ENCODE measurements at places on chromosomes 6 and 20.

DNA sequence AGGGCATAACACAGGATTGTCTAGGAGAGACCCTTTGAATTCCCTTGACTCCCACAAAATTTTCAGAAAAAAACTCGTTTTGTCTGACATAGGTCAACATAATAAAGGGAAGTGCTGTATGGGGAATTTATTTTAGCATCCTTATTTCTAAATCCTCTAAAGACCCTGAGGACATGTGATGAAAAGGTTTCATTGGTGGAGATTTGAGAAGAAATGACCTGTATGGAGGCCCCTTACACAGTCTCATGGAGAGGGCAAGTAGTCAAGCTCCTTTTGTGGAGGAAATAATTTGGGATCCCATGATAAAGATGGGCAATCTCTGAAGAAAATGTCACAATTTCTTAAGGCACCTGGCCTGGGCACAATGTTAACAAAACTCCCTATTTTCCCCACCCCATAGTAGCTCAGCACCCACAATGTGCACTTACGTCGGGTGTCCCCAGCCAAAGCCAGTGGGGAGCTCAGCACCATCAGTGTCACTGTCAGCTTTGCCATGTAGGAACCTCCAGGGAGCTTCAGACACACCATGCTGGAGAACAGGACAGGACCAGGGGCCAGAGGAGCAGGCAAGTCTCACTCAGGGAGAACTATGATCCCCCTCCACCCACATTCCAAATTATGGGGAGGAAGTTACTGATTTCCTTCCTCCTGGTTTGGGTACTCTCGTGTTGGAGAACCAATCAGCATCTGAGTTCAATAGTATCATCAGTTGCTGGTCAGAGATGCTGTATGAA lies at the start of gene HLA-DRB5:
HLA-DRB5 (minus strand) TSS at position 591 of the 734 bp plus-strand sequence; CDS start at position 528, 63 bp downstream.
- DNase-seq, result peak; percentile 8

DNA sequence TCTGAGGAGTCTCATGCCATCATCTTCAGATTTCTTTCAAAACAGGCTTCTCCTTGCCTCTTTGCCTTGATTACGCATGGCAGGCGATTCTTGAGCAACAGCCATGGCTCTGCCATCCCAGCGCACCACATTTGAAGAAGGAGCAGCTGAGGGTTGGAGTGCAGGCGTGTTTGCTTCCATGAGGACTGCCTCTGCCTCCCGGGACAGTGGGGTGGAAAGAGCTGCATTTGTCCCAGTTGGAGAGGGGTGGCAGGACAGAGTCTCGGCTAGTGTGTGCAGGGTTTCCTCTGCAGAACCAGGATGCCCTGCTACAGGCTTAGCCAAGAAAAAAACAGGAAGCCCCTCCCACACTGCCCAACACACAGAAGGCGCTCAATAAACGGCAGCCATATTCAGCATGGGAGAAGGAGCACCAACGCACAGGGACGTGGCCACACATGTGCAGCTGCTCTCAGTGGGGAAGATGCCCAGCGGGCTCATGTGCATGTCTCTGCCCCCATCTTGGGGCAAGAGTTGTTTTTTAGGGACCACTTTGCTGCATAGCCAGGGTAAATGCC lies 36.6 kb downstream of the IRF4 start:
- DNase-seq, result no peak

DNA sequence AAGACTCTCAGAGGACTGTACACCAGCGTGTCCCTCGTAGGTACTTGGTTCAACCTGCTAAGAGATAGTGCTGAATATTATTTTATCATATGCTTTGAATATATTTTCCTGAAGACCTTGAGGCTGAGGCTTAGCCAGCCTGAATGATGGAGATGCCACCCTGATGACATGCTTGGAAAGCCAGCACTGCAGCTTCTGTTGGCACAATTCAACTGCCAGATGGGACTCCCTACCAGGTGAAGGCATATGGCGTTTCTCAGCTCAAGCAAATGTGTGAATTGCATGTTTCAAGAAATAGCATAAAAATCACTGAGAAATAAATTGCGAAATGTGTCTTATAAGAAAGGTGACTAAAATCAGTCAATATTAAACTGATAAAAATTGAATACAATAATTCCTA lies 228.1 kb upstream of the CST7 start:
- no peak for DNase-seq

DNA sequence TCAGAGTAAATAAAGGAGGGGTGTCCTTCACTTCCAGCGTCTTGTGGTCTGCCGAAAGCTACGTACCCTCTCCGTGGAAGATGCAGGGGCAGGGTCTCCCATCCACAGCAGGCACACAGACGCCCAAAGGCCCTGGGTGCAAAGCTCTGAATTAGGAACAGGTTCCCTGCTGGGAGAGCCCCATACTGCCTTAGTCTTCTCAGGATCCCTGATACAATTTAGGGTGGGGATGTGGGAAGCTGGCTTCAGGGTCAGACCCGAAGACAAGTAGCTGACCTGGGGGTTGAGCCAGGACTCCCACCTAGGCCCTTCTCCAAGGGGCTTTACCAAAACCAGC lies 74.1 kb downstream of the TTLL2 start:
- DNase-seq, result no peak

GRCh38 chr20:57653546-57653900 lies 33.3 kb upstream of the ZBP1 start:
- DNase-seq, result no peak

DNA sequence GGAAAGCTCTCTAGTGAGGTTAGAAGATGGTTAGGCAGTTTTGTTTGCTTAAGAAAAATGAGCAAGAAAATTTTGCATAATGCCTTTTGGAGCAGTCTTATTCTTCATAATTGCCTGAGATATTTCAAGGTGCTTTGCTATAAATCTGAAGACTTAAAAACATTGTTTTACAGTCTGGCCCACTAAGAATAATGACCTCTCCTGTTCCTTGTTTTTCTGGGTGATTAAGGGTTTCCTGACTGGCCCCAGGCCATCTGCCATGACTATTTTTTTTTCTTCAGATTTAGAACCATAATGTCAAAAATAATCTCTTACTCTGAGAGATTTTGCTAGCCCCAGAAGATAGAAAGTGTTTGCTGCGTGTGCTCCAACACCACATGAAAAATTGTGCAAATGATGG lies 72.3 kb upstream of the CENPW start:
- DNase-seq, result no peak

GRCh38 chr6:44957156-44957555 lies 371.0 kb upstream of the RUNX2 start:
- no peak for DNase-seq

DNA sequence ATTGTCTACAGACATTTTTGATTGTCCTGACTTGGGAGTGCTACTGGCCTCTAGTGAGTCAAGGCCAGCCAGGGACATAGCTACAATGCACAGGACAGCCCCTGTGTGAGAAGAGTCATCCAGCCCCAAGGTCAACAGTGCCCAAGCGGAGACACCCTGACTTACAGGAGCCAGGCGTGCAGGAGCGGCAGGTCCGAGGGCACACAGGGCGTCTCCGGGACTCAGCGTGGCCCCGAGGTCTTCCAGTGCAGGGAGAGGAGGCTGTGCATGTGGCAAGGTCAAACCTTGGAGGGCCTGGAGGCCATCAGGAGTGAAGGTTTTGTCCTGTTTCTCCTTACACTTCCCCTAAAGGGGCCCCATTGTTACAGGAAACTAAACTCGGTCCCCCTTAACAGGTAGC lies 41.3 kb upstream of the QKI start:
- DNase-seq, result no peak

- no peak for DNase-seq
Observed at GRCh38 chr6:117531346-117531745, 48.9 kb downstream of the DCBLD1 start.

GRCh38 chr20:58086763-58087561 lies 141.5 kb downstream of the ANKRD60 start:
- DNase-seq, result peak; percentile 24

- no peak for DNase-seq
Observed at GRCh38 chr20:24842274-24842917, 106.7 kb upstream of the CST7 start.

DNA sequence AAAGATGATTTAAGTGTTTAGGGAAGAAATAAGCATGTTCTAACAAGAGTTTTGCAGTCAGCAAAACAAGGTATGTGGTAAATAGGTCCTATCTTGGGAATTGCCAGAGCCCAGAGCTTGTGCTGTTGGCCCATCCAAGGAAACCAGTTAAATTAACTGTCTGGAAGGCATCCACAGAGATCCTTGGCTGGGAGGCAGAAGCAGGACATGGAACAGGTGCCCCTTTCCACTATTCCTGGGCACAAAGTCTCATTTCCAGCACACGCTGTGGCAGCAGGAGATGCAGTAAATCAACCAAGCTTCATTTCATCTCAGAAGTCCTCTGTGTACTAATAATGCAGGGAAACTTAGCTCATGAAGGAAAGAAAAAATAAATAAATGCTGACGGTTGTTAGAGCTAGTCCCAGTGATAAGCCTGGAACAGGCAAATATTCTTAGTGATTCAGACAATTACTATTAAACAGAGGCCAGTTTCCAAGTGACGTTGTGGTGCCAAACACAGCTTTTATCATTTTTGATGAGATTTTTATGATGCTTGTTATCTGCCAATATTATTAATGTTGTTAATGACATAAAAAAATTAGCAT lies 39.8 kb upstream of the SNAP25 start:
- no peak for DNase-seq

- DNase-seq, result no peak
Observed at GRCh38 chr6:167855825-167856425, 29.2 kb downstream of the AFDN start.

DNA sequence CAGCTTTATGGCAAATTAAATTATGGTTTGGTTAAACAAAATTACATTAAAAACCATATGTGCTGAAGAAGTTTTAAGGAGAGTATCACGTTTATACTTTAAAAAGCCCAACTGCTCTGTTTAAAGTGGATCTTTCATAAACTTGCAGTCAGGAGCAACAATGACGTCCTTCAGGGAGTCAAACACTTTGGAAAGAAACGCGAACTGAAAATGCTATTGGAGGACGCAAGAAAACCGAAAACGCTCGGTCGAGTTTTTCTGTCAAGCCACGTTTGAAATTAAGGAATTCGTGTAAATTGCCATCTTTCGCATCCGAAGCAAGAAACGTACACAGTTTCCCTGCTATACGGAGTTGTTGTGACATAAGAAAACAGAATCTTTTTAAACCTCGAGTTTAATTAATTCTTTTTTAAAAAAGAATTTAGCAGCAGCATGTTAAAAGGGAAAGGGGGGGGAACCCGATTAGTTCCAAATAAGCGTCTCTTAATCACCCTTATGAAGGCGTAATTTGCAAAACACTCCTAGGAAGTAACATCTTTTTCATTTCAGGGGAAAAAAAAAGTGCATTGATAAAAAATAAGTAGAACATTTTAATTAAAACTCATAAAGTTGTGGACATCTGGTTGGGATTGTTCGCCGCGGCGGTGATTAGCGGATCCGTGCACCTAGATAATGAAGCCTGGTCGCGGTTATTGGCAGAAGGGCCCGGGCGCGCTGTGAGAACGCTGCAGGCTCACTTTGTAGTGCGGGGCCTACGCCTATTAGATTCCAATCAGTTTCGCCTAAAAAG lies 295.4 kb downstream of the TFAP2C start:
- no peak for DNase-seq

DNA sequence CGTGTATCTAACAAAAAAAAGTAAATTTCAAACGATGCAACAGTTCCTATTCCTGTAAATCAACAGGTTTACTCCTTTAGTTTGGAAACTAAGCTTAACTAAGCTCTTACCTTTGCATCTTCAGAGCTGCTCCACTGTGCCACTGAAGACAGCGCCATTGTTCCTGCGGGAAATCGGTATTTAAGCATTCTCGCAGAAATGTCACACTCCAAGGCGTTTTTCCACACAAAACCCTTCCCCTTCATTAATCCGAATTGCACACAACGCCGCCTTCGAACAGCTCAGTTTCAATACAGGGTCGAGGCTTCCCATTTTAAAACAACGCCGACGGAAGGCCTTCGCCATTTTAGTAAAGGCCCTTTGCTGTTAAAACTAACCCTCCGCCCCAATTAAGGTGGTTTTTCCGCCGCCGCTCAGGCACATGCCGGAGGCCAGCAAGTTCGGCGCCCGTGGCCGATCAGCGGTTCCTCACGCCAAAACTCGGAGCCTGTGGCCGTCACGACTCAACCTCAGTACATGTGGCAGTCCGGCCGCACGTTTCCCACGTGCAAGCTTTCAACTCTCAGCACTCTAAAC lies 35.4 kb upstream of the SYNCRIP start:
- DNase-seq, result no peak

All from putamen (tissue), 1 donor.